ENCODE measurements at places on chromosomes 16 and 17.

DNA sequence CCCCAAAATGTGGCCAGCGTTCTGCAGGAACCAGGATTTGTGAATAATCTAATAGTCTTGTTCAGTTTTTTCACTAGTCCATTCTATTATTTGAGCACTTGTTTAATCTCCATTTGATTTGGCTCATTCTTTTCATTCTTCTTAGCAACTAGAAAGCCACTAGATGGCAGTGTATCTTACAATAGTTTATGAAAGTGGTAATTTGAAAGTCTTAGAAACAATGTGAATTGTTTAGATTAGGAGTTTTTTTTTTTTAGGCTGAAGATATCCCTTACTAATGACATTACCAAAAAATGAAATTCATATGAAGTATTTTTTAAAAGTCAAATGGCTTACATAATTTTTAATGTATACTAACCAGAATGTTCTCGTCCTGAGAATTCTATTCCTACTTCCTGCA lies 6.7 kb downstream of the ERI2 start:
- DNase-seq, result no peak

DNA sequence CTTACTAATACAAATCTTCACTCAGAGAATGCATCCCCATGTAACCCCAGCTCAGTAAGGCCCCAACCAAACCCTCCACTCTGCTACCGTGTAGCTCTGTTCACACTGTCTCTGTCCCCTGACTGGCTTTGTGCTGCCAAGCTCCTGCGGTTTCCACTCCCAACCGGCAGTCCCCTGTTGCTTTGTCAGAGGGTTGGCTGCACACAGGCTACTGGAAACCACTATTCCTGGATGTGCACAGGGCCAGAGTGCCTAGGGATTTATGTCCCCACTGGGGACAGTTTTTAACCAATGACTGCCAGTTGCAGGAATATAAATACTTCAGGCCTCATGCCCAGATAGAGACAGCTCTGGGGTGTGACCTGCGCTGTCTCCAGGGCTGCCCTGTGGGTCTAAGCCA lies 157.1 kb upstream of the C16orf82 start:
- DNase-seq, result no peak

DNA sequence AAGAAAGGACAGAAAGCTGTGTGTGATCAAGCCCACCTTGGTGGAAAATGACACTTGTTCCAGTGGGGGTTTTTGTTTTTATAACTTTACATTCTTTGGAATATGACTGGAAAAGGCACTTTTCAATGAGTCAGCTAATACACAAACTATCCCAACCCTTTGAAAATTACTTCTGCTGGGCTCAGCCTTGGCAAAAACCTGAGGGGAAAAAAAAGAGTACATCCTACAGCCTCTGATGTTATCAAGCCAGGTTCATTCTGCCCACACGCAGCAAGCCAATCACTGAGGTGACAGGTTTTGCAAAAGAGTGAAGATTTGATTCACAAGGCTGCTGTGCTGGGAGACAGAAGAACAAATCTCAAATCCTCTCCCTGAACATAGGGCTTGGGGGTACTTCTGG lies 484.5 kb upstream of the ERCC4 start:
- no peak for DNase-seq

DNA sequence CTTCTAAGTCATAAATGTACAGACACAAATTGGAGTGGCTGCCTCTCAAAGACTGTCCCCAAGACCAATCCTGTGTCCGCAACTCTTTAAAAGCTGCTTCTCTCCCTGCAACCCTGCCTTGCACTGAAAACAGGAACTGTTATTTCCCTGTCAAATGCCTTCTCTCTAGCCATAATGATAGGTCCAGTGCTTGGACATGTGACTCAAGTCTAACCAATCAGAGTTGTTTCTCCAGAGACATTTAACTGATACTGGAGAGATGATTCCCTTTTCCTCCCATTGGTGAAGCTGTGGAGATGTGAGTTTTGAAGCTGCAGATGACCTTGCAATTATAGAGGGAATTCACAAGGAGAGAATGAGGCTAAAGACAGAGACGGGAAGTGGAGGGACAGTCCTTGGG lies 253.3 kb upstream of the CDH5 start:
- no peak for DNase-seq

DNA sequence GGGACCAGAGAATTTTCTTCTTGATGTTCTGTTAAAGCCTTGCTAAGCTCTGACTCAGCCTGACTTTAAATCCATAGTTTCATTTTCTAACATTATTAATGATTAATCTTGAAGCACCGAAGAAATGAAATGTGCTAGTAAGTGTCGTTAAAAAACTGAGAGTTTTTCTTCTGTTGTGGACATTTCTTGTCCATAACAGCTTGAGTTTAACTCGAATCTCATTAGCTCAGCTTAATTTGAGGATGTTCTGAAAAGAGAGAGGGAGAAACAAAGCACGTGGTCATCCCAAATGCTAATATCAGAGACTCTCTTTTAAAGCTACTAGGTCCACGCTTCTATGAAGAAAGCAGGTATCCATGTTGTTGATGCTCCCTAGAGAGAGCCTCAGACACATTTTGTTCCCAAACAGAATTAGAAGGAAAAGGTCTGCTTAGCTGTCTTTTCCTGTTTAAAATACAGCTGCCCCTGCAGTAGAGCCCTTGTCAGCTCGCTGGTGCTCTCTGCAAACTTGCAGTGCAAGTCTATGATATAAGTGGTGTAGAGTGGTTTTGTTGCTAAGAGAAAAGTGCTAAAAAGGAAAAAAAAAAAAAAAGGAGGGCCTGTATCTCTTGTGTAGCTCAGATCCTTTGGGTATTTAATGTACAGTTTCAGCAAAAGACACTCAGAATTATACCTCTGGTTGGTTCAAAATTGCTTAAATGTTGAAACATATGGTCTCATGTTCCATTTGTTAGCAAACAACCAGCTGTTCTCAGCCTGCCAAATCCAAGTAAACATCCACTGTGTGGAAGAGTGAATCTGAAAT lies 191.1 kb upstream of the TBX2 start:
- no peak for DNase-seq

DNA sequence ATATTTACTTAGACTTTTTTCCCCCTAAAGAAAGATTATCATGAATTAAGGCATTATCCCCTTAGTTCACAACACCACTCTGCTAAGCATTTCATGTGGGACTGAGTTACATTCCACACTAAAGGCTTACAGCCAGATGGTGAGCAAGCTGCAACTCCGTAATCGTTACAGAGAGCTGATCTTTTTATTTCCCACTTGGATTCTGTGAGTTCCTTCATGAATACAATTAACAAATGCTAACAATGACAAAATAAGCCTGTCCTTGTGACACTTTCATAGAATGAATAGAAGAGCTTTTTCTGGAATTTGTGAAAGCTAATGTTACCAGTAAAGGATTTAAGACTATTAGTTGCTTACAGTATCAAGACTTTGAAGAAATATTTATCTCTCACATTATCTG lies 8.7 kb downstream of the OGFOD1 start:
- no peak for DNase-seq

- no peak for DNase-seq
Measured at GRCh38 chr17:65633146-65633881, 71.9 kb upstream of the AXIN2 start.

GRCh38 chr17:82204831-82205719 lies 7.6 kb downstream of the CCDC57 start:
- no peak for DNase-seq

- no peak for DNase-seq
Measured at GRCh38 chr16:79767421-79768275, 167.1 kb upstream of the MAF start.

DNA sequence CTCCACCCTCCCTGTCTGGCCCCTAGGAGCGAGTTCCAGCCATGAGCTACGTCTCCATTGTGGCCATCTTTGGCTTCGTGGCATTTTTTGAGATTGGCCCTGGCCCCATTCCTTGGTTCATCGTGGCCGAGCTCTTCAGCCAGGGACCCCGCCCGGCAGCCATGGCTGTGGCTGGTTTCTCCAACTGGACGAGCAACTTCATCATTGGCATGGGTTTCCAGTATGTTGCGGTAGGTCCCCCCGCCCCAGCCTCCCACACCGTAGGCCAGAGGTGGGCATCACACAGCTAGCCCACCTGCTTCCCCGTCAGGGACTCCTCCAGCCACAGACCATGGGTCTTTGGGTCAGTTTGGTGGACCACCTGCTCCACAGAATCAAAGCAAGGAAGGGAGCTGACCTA lies 4.2 kb downstream of the SLC2A4 start:
- DNase-seq, result no peak

- DNase-seq, result no peak
Measured at GRCh38 chr16:19488213-19488640, 33.7 kb downstream of the GDE1 start.

All from stimulated activated CD4-positive, alpha-beta T cell treated with anti-CD3 and anti-CD28 coated beads, Interleukin-2, amount 100 ng/mL, for 48 hours (primary cell).